ENCODE measurements at places on chromosomes 12 and 14.

- peak; percentile 23 for DNase-seq
Observed at GRCh38 chr14:78170203-78170602, at the start of gene NRXN3. Gene NRXN3 (plus strand): TSS chr14:78170373. CDS start chr14:78243094, 72,721 bp downstream.

DNA sequence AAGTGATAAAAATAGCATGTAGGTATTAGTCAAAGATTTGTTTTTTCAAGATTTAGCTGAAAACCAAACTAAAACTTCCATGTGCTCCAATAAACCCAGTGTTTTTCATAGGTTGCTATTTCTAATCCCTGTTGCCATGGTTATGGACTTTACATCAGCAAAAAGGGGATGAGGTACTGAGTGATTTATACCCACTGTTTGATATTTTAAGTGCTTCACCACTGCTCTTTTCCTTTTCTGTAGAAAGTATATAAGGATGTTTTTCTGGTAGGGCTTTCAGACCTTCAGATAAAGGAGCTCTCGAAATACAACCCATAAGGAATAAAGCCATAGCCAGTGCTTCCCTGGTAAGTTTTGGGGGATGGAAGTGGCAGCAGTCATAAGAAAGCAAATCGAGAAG is at the start of gene OTOGL:
TSS of gene OTOGL (plus strand) at position 279 of the 400 bp plus-strand sequence. CDS start 109,895 bp downstream, outside the sequence.
- DNase-seq: no peak

GRCh38 chr12:130764073-130764472 is 48.0 kb upstream of the RIMBP2 start:
- DNase-seq: no peak

DNA sequence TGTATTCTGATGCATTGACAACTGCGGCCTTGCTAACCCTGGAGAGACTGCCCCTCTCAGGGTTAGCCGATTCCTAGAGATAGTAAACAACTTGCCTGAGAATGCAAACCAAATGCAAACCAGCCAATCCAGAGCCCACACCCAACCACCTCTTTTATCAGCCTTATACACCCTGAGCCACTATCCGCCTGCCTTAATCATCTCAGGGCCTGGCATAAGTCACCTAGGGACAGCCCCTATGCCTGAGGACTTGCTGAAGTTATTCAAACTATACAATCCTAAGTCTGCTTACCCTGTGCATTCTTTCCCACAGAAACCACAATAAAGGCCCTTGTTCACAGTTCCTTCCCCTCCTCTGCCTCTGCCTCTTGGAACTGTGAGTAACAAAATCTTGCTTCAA is 177.2 kb downstream of the KCNA5 start:
- DNase-seq: no peak

- DNase-seq: no peak
Observed at GRCh38 chr12:979349-979748, 11.7 kb upstream of the ERC1 start.

- DNase-seq: no peak
Observed at GRCh38 chr14:30309405-30309804, 249.6 kb upstream of the G2E3 start.

GRCh38 chr12:109947521-109947920 is 47.4 kb downstream of the TCHP start:
- no peak for DNase-seq

GRCh38 chr12:42576374-42576773 is 13.2 kb downstream of the PRICKLE1 start:
- DNase-seq: no peak

Data from HEK293T (cell line).